8988T (cell line): ENCODE measurements at places on chromosomes 2 and 18.

DNA sequence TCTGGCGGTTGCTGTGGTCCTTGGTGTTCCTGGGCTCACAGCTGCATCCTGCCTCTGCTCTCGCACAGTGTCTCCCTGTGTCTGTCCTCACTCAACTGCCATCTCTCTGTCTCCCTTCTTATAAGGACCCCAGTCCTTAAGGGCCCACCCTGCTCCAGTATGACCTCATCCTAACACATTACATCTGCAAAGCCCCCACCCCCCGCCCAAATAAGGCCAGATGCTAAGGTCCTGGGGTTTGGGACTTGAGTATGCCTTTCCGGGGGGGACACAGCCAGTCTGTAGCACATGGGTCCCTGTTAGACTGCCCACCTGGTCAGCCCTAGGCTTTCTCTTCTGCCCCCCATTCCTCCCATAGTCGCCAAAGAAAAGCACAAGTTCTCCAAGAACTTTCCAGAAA is 40.7 kb downstream of the FER1L5 start:
- DNase-seq: no peak

DNA sequence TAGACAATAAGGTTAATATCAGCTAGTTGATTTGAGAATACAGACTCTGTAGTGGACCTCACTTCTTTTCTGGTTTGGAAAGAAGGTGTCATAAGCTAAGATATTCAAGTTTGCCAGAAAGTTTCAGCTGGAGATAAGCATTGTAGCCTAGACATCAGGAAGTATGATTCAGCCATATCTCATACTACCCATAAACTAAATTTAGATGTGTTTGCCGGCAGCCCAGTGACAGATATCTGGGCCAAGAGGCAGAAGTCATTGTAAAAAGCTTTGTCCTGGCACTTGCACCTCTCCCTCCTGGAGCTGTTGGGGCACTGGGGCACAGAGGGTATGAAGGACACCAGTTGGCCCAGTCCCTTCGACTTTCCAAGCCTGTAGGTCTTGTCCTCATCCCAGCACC is 128.0 kb downstream of the EPHA4 start:
- no peak for DNase-seq

DNA sequence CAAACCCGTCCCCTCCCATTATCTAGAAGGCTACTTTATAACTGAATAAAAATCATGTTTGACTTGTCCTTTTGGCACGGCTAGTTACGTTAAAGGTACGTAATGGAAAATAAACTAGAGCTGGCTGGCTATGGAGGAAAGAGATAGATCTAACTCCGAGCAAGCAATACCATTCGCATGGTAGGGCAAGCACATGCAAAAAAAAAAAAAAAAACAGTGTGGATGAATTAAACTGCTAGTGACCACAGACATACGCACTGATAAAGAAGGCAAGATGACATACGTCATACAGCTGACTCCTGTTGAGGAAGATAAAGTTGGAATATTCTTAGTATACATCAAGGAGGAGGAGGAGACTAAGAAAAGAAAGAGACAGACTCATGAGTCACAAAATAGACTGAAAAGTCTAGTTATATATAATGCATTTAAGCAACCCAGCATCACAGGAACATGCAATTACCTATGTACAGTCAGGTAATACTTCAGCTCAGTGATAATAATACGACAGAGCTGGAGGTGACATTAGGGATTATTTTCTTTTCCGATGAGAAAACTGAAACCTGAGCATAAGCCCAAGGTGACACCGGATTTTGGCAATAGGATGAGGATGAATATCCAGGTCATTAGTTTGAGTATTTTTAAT is 37.9 kb upstream of the NARS1 start:
- DNase-seq: no peak

- no peak for DNase-seq
Measured at GRCh38 chr2:153214337-153214736, 264.2 kb downstream of the RPRM start.

DNA sequence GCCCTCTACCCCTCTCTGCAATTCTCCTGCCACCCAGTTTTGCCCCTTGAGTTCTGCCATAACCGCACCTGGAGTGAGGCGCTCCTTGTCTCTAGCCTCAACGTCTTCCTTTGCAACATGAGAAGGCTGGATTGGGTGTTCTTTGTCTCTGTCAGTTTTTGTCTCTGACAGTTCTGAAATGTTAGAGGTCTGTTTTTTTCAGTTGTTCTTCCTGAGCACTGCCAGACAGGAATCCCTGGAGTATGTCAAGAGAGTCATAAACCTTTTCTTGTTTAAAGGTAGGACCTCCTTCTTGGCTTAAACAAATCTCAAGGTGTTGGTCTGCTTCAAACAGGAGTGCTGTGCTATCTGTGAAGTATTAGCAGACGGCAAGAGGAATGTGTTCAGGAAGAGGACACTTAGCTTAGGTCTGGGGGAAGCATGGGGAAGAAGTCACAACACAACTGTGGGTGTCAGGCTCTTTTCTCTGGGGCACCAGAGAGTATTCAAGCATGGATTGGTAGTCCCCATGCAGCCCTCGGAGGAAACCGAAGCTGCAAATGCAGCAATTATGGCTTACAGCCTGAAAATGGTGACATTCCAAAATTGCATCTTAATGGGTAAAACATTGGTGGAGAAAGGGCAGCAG is 32.3 kb downstream of the AFF3 start:
- no peak for DNase-seq

GRCh38 chr2:230537531-230537976 is 121.6 kb downstream of the SP100 start:
- DNase-seq: no peak

- no peak for DNase-seq
Measured at GRCh38 chr2:11753886-11754699, 7.7 kb downstream of the LPIN1 start.

DNA sequence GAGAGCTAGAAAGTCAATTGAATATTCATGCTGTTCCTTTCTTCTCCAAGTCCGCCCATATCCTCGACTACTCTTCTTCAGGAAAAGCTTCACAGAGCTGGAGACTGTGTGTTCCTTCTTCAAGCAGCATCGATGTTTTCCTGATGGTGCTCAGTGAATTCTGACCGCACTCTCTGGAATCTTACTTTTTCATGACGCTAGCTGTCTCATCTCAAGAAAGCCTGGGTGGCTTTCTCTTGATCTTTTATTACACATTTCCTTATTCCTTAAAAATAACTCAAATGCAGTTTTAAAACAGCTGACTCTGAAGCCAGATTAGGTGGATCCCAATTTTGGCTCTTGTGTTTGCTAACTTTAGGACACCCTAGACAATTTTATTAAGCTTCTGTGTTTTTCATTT is 1245.1 kb upstream of the LRRTM1 start:
- no peak for DNase-seq

DNA sequence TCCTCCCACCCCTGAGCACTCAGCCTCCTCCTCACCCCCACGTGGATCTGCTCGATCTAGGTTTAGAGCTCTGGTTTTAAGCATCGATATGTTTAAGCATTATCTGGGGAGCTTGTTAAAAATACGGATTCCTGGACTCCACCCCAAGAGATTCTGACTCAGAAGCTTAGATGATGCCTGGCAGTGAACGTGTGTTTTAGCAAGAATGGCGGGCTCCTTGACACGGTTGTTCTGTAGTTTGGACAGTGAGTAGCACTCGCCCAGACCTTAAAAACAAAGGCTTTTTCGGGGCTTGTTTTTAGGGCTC is 47.3 kb downstream of the LDLRAD4 start:
- no peak for DNase-seq

GRCh38 chr2:177338177-177338721 is 54.3 kb upstream of the AGPS start:
- DNase-seq: no peak

- DNase-seq: no peak
Measured at GRCh38 chr2:168851674-168852320, 38.4 kb downstream of the SPC25 start.

- no peak for DNase-seq
Measured at GRCh38 chr18:80010551-80010906, 22.2 kb upstream of the TXNL4A start.

GRCh38 chr2:237696461-237696860 is 69.1 kb downstream of the LRRFIP1 start:
- no peak for DNase-seq

- no peak for DNase-seq
Measured at GRCh38 chr2:218327451-218328210, 29.0 kb upstream of the CATIP start.

GRCh38 chr2:79292958-79293315 is 133.4 kb upstream of the REG3A start:
- DNase-seq: no peak

DNA sequence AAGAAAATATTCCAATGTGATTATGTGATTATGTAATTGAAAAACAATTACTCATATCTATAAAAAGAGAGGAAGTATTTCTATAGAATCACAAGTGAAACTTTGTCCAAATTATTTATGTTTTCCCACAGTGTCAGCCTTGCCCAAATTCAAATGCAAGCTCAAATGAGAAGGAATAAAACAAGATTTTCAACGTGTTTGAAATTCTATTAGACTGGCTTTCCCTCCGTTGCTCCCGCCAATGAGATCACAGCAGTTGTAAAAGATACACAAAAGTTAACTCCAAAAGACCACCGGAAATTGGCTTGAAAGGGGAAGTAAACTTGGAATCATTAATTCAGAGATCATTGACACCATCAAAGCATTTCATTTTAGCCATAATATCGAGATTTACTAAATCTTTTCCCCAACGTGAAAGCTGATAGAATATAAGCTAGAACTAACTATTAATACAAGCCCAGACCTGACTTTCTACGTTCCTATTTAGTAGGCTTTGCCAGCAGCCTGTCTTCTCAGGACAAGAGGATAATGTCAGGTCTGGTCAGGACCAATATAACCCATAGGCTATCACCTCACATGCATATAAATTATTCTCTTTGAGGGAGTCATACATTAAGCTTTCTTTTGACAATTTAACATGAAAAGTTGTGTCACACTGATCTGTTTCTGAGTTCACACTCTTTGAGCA is 222.6 kb upstream of the CHAC2 start:
- no peak for DNase-seq

DNA sequence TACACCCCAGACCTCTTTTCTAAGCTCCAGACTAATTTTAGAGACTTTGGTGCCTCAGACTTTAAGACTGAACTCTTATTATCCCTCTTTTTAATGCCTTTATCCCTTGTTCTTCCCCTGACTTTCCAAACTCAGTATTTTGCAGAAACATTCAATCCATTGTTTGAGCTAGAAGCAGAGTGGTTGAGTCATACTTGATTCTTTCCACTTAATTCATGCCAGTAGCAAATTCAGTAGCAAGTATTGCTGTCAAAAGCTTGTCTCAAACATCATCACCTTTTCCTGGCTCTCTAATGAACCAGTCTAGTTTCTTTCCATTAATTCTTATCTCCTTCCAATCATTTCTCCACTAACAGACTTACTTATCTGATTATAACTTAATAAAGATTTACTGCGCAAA is 699.7 kb upstream of the ZNF804A start:
- DNase-seq: no peak

- no peak for DNase-seq
Measured at GRCh38 chr18:44857081-44857480, 176.4 kb downstream of the SETBP1 start.

DNA sequence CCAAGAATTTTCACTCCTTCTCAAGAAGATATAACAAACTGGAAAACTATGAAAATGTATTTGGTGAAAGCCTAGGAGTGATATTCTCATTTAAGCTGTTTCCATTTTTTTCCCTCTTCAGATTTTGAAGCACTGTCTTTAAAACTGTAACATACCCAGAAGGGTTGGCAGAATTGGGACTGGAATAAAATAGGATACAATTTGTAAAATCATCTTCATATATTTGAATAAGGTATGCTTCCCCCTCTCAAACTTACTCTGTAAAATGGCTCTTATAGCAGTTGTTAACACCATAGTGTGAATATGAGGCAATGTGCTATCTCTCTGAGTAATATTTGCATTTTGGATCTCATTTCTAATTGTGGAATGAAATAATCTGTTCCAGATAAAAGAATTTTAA is 676.4 kb downstream of the ARHGAP15 start:
- DNase-seq: no peak

- DNase-seq: no peak
Measured at GRCh38 chr18:53147472-53147871, 807.5 kb downstream of the DCC start.

GRCh38 chr18:51568151-51568550 is 370.7 kb upstream of the MEX3C start:
- DNase-seq: no peak

DNA sequence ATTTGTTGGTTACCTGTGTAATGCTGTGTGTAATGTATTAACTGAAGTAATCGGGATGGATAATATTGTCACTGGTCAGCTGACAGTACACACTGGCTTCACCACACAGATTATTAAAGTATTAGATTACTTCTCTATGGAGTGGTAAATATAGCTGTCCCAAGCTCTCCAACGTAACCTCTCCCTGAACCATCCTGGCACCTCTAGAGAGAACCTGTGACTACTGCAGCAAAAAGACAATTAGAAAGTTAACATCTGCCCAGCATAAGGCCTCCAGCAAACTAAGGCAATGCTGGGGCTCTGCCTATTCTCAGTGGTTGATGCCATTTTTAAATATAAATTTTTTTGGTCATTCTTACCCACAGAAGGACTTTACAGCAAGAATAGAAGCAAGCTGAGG is 351.3 kb downstream of the GPD2 start:
- no peak for DNase-seq

- DNase-seq: no peak
Measured at GRCh38 chr2:73307720-73308119, 14.4 kb upstream of the EGR4 start.

- DNase-seq: no peak
Measured at GRCh38 chr2:122999258-122999657, 1025.8 kb upstream of the CNTNAP5 start.

- no peak for DNase-seq
Measured at GRCh38 chr2:150909613-150910012, 352.1 kb downstream of the RBM43 start.

DNA sequence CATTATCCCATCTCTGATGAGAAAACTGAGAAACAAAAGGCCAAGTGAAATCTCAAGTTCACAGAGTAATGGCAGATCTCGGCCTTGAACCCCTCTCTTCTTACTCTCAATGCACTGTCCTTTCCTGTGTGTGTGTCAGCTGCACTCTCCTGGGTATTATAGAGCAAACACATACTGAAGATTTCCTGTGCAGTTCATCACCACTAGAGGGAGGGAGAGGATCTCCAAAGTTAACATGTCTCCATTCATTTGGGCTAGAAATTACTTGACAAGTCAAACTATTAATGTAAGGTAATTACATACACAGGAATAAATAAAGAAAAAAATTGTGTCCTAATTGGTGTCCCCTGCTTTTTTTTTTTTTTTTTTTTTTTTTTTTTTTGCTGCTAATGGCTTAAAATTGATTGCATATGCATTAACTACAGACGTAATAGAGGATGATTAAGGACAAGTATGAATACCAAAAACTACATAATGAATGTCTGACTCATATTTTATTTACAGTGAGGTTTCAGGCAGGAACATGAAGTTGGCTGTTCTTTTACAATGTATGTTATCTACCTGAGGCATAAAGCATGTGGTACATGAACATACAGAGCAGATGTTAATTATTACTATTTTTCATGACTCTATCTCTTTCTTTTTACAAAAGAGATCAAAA is 269.2 kb downstream of the NYAP2 start:
- DNase-seq: no peak

- DNase-seq: no peak
Measured at GRCh38 chr2:17951563-17951962, 73.1 kb downstream of the KCNS3 start.

GRCh38 chr2:108200569-108200968 is 39.2 kb upstream of the SULT1C3 start:
- no peak for DNase-seq

- DNase-seq: no peak
Measured at GRCh38 chr18:11284811-11285210, 135.4 kb upstream of the PIEZO2 start.
